ENCODE measurements at places on chromosomes 12 and 14.

GRCh38 chr12:64538121-64538520, 72.2 kb upstream of the RASSF3 start:
- no peak for DNase-seq

DNA sequence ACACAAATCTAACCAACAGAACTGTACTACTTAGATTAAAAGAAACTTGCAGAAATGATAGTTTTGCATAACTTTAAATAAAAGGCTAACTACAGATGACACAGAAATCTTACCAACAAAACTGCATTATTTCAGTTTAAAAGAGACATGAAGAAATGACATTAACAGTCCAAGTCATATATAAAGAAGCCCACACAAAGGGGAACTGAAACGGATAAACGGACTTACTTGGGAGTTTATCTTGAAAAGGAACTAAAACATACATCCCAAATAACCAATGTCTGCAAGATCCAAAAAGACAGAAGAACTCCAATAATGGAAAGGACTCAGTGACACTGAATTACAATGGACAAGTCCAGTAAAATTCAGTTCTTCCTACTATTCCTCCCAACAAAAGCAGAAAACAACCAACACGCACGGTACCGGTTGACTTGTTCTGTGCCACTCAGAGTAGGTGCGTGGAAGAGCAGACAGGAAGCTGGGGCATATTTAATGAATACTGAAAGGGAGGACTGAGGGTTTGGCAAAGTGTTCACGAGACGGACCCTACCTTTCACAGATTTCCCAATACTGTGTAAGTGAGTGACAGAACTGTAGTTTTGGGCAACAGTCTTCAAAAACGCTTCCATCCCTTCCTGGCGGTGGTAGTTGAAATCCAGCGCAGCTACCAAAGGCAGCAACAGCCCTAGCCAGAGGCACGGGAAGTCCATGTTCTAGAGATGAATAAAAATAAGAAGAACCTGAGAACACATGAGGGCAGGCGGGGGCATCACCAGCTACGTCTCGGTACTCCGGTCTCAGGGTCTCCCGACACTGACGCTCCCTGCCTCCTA, 627 bp downstream of the CPM start:
- no peak for DNase-seq

DNA sequence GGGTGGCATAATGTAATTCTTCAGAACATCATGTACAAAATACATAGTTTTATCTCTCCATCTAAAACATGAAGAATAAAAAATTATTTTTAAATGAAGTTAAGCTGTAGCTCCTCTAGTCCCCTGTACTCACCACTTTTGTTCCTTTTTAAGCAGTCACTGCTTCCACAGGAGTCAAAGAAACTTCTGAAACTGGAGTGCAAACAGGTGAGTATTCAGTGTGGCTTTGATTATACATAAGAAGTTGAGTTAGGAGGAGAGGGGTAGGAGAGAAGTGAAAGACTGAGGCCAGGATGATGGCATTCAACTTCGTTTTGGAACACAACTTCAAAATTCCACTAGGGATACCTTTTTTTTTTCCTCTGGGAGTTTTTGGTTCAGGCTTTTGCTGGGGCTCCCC, 131.4 kb upstream of the CNTN1 start:
- no peak for DNase-seq

DNA sequence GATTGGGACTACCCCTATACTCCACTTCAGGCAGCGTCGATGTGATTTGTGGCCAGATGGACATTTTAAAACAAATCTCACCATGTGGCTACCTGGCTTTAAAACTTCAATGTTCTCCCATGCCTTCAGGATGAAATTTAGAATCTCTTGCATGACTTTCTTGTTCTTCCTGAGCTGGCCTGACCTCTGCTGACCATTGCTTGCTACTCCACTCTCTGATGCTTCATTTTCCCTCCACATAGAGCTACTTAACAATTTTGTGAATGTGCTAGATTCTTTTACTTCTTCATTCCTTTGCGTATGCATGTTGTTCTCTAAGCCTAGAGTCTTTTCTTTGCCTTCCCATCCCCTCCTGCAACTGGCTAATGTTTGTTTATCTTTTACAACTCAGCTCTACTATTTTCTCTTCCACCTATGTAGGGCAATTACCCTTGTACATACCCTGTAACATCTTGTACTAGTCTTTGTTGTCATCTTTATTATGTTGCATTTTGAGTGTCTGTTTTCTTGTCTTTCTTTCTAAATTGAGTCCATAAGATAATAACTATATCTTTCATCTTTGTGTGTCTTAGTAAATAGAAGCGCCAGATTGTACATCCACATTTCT, 41.2 kb downstream of the YLPM1 start:
- peak; percentile 23 for DNase-seq
